ENCODE measurements at places on chromosomes 2 and 18.

DNA sequence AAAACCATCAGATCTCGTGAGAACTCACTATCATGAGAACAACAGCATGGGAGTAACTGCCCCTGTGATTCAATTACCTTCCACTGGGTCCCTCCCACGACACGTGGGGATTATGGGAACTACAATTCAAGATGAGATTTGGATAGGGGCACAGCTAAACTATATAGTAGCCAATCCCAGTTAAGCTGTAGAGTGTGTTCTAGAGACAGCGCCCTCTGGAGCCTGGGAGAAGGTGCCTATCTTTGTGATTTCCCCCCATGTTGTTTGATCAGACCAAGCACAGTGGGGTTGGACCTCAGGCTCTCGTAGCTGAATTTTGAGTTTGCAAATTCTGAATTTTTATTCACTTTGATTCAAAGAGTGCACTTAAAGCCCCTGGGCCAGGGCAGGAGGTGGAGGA, 108.2 kb upstream of the TWIST2 start:
- DNase-seq: no peak

GRCh38 chr2:10097352-10098148, 17.3 kb upstream of the CYS1 start:
- DNase-seq: peak; percentile 17

DNA sequence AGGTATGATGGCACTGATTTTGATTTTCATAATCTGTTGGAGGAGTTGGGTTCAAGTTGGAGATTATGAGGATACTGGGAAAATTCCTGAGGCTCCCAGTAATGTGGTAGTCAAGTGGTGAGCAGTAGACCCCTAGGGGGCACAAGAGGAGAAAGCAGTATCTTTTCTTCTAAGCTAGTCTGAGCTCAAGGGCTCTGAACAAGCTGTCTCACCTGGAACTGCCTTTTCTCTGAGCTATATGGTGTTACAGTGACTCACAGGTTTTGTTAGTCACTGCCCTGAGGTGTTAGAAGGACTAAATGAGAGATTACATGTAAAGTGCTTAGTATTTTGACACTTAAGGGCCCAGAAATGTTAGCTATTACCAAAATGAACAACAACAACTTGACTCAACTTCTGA, 42.2 kb downstream of the CD302 start:
- DNase-seq: no peak

DNA sequence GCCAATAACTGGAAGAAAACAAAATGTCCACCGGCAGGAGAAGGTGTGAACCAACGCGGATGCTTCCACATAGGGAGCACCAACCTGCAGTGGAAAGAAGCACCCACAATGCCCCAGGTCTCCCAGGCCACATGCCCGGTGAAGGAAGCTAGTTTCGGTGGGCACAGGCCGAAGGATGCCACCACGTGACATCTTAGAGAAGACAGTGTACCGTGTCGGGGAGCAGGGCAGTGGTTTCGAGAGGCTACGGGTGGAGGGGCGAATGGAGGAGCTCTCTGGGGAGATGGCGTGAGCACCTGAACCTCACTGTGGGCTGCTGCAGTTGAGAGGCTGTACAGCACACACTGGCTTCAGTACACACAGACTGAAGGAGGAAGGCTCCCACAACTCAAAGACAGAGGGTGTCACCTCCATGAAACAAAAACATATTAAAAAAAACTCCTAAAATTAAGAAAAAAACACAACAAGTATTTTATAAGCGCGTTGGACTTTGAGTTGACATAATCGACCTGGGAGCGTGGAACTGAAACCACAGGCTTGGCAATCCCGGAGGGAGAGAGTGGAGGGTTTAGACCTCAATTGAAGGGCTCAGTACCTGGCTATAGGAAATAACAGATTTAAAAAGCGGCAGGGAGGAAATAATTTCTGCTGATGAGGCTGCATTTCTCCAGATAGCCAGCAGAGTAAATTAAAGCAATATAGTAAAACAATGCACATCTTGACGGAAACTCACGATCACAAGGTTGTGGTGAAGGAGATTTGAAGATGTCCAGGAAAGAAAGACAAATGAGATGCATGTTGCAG, 160.1 kb downstream of the RTP5 start:
- DNase-seq: no peak

DNA sequence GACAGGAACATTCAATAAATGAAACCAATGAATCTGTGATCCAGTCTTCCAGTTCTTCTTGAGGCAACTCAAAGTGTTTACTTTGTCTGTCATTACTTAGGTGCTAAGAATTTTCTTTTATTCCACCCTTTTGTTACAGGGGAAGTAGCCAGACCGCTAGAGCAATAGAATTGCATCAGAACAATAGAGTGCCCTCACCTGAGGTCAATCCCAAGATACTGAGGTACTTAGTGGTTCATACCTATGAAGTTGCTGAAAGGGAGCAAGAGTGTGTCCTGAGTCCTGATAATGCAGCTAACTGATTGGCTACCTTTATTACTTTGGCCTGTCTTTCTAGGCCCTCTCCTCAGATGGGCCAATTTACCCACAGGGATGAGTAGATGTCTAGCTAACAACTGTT, 359.4 kb upstream of the KCNH7 start:
- DNase-seq: no peak
